ENCODE measurements at places on chromosomes 2 and 18. TPM values are rescaled to one million over a fixed set of nuclear protein-coding genes. Genes with fewer than 3 reads are reported as not detected.

Gene COL4A4
- total RNA-seq: 1.7 TPM

Gene CCL20
- total RNA-seq: not detected

Gene UPP2
- 1.4 TPM for total RNA-seq

Gene NAPG
- total RNA-seq: 57.1 TPM

Gene IL1RL1
- 1.1 TPM for total RNA-seq

Gene RAB6C
- total RNA-seq: 1.6 TPM

Gene COMMD1
- 43.1 TPM for total RNA-seq
